NCI-H187 (cell line): ENCODE measurements at places on chromosomes 4 and X.

DNA sequence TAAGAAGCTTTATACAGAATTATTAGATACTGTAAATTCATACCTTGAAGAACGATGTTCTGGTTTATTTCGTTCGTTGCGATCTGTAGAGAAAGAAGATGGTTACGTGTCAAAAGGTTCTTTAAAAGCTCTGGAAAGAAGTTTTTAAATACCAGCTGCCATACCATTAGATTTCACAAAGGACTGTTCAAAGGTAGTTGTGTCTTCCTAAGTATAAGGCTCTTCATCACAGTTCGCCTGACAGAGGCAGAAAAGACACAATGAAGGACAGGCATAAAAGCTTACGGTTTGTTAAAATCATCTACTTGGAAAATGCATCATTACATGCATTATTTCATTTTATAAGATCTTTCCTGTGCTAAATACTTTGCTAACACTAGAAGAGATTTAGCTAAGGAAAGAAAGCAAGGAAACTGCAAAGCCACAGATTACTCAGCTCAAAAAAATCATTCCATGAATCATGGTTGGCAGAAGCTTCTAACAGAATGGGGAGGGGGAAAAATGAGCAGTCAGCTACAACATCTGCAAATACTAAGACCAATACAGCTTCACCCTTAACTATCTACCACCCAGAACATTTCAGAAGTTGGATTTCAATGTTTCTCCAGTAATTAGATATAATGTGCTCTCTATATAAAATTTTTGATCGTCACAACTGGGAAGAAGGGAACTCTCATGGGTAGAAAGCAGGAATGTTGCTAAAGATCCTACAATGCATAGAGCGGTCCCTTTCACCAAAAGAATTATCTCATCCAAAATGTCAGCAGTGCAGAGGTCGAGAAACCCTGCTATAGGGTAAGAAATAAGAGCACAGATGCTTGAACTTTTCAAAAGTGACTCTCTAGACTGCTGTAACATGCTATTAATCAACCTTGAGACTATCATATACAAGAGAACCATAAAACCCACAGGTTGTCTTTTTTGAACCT lies 50.7 kb upstream of the PRSS48 start:
- no peak for DNase-seq

DNA sequence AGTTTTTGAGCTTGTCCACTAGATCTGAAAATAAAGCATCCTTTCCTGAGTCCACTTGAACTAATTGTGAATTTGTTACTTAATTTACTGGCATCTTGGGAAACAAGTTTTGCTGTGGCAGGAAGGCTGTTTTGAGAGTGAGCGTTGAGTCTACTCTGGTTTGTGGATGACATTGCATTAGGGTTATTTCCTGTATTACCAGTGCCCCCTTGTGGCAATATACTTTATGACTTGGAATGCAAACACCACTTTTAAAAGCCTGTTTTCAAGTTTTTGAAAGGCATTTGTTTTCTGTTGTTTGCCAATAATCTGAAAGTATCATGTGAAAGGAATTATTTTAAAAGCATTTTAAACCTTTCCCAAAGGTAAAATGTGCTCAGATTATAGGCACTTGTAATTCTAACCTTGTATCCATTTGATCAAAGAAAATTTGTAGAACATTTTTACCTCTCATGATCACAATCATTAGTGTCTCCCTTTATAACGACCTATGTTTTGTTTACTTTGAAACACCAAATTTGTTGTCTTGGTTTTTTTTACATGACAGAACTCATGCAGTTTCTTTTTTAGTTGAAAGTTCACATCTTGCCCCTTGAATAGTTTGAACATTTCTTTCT lies 18.0 kb upstream of the CYP2U1 start:
- DNase-seq, result no peak

DNA sequence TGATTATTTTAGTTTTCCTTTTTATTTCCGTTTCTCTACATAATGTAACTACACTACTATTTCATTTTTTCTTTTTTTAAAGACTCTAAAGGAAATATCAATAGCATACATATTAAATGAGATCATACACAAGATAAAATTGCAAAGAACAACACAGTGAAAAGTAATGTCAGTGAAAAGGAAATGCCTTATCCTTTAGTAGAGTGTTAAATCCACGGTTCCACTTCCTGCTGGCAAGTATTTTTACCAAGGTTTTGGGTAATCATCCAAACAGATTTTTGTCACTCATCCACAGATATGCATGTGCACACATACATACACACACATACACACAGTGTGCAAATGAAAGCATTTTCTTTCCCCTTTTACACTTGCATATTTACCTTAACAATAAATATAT lies 548.9 kb downstream of the PPP4R3C start:
- DNase-seq, result no peak

- DNase-seq, result no peak
These were observed 495.1 kb upstream of the FAT1 start for GRCh38 chr4:187218705-187219245.

DNA sequence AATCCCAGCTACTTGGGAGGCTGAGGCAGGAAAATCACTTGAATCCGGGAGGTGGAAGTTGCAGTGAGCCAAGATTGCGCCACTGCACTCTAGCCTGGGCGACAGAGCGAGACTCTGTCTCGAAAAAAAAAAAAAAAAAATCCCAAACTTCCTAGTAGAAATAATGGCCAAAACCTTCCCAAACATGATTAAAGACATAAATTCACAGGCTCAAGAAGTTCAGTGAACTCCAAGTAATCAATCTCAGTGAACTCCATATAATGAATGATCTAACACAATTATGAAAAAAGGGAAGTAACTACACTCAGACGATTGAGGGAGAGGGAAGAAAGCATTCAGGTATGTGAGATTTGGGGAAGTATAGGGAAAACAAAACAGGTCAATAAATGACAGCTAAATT lies 6.5 kb downstream of the FUNDC1 start:
- no peak for DNase-seq

DNA sequence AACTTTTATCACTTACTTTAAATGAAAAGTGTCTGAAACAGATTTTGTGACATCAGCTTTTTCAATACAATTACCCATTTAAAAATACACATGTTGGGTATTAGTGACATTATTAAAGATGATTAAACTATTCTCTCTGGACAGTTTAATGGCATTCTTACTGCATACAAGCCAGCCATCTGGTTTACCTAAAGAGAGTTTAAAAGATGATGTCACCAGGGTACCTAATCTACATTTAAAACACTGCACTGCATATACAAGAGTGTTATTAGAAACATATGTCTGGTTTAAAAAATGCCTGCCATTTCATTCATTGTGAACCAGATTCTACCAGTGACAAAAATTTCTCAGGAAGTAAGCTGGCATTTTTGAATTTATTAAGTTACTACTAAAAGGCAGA lies 919.1 kb downstream of the ADGRL3 start:
- no peak for DNase-seq

- DNase-seq, result no peak
These were observed 235.3 kb downstream of the TENM3 start for GRCh38 chr4:182478475-182478874.

GRCh38 chrX:91434351-91435168 lies at the start of gene PABPC5:
Gene PABPC5, plus strand, starts transcription at chrX:91434839. Its CDS starts 739 bp downstream, at chrX:91435578.
- DNase-seq, result no peak

DNA sequence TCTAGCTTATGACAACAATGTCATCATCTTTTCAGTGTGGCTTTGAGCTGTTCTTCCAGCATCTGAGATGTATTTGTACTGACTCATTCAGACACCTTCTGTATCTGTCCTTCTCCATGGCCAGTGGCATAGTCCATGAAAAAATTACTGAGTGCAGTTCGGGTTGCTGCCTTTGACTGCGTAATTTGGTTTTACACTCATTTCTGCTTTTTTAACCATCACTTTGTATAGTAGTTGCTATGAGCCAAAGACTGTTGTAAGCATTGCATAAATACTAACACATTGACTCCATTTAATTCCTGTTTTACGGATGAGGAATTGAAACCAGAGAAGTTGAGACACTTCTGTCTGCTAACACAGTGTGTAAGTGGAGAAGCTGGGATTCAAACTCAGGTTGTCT lies 190.7 kb upstream of the MID1 start:
- no peak for DNase-seq

- DNase-seq, result no peak
These were observed 362.4 kb downstream of the ARHGAP24 start for GRCh38 chr4:85837439-85837733.

GRCh38 chr4:73007526-73008100 lies 61.9 kb downstream of the COX18 start:
- DNase-seq, result no peak

- no peak for DNase-seq
These were observed 157.1 kb downstream of the VEGFC start for GRCh38 chr4:176635372-176636261.

- DNase-seq, result no peak
These were observed 108.0 kb downstream of the ITM2A start for GRCh38 chrX:79259073-79259689.

DNA sequence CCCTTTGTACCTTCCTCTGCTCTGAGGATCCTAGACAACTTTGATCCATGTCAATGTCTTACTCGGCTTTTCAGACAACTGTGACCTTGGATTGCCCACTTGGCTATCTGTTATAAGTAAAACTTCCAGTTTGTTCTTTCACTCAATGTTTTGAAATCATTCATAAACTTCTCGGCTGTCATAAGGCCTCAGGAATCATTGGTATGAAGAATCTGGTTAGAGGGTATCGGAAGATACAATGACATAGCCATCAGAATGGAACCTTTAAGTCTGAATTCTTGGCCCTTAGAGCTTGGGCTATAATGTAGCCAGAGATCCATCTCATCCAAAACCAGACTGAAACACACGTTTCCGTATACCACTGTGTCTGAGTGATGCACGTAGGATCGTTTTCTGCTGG lies 59.0 kb upstream of the WDR1 start:
- DNase-seq, result no peak

DNA sequence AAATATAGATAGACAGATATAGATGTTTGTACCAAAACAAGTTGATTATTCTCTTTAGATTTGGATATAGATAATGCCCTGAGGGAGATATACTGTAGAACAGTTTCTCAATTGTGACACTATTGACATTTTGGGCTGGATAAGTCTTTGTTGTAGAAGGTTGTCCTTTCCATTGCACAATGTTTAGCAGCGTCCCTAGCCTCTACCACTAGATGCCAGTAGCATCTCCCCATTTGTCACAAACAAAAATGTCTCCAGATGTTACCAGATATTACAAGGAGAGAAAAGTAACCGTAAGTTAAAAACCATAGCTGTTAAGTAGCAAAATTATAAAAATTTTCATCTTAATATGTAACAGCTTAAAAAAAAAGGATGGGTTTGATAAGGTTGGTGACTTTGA lies 2595.3 kb downstream of the ARAP2 start:
- DNase-seq, result no peak

DNA sequence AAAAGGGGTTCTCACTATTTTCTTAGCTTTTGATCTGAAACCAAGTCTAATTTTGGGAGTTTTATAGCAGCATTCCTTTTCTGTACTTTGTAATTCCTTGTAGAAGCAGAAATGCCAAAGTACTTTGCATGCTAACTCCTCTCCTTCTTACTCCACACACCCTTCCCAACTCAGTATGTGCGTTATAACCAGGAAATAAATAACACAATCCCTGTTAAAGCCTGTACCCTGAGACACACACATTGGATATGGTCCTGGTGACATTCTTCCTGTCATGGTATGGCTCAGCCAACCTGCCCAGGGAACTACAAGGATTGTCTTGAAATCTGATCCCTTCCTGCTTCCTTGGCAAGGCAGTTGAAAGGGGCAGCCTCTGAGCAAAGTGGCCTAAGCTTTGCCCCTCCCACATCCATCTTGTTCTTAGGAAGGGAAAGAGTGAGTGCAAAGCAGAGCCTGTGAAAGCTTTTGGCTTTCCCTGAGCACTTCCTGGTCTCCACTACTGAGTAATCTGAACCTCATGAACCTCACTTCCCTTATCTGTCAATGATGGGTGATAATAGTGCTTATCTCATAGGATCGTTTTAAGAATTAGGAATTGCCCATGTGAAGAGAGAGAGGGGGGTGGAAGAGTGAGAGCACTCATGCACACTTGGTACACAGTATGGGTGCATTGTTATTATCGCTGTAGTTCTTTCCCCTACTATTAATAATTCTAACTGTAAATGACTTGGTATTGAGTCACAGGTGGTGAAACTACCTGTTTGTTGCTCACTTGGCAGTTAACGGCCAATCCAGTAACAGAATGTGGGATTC lies 109.3 kb downstream of the AFF2 start:
- no peak for DNase-seq

DNA sequence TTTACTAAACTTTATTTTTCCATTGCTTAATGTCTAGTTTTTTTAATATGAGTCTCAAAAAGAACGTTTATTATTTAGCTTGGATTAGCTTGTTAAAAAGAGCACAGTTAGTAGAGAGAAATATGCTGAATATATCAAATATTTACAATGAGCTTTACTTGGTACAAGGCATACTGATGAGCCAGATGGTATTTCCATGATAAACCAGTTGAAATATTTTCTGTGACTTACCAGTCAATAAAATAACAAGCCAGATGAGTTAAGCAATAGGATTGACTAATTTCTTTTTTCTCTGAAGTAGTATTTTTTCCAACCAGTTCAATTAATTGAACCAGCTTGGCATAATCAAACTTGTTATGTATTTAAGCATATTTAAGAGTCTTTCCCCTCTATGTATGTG lies 134.1 kb downstream of the KLHL34 start:
- no peak for DNase-seq

GRCh38 chr4:121185960-121186359 lies 21.8 kb upstream of the TNIP3 start:
- DNase-seq, result no peak
